ENCODE measurements at places on chromosomes 2 and 18.
A peak's percentile ranks its signal among the peaks of the same experiment; 100 is the strongest.

- peak; percentile 87 for DNase-seq
These were observed 41.8 kb upstream of the TMEM178A start for GRCh38 chr2:39623917-39624316.

DNA sequence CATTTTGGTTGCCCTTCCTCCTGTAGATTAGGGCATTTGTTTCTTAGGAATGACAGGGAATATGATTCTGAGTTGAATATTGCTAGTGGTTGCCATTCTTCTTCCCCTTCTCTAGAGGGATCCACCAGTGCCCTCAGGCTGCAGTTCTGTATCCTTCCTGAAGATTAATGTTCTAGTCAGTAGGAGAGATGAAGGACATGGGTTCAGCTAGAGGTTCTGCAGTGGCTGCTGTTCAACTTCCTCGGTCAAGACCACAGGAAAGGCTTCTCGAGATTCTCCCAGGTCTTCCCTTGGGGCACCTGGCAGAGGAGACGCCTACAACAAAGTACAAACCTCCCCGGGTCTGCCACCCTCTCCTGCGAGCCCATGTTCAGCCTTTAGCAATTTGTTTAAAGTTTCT lies 325.5 kb downstream of the AFF3 start:
- DNase-seq, result no peak

DNA sequence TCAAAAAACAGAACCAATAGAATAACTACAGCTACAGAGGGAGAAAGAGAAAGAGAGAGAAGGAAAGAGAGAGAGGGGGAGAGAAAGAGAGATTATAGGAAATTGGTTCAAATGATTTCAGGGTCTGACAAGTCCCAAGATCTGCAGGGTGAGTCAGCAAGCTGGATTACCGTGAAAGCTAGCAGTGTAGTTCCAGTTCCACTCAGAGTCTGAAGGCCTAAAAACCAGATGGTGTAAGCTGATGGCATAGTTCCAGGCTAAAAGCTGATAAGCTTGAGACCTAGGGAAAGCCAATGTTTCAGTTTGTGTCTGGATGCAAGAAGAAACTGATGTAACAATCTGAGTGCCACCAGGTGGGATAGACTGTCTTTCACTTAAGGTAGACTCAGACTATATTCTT lies 397.7 kb downstream of the TRIB2 start:
- peak; percentile 71 for DNase-seq

- DNase-seq, result peak; percentile 12
These were observed 91.9 kb upstream of the TPO start for GRCh38 chr2:1321321-1321720.
